ENCODE measurements at places on chromosomes 12 and 14.

DNA sequence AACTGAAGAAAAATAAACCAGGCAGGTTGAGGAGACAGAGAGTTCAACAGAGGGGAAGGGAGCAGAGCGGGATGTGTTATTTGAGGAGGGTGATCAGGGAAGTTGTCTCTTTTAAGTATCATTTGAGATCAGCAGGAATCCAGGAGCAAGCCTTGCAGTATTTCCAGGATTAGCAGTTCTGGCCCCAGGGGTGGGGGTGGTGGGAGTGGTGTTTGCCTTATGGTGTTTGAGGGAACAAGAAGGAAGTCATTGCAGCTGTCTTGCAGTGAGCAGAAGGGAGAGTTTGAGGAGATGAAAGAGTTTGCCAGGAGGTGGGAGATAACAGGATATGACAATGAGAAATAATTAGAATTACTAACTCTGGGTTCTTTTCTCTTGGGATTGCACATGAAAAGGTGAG lies 418.6 kb downstream of the NELL2 start:
- no peak for DNase-seq

DNA sequence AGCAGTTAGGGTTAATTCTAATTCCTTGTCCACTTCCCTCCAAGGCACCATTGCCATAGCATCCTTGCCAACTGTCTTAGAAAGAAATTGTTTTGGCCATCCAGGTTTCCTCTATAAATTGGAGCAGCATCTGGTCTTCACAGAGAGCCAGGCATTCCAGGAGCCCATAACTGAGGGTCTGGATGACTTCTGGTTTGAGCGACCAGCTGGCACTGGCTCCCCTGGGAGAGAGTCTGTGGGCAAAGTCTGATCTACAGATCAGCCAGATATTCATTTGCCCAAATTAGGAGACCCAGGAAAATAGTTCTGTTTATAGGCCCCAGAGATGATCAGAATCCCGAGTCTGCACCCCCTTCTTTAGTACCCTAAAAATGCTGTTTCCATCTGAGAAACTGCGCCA lies 16.0 kb downstream of the VSX2 start:
- no peak for DNase-seq

DNA sequence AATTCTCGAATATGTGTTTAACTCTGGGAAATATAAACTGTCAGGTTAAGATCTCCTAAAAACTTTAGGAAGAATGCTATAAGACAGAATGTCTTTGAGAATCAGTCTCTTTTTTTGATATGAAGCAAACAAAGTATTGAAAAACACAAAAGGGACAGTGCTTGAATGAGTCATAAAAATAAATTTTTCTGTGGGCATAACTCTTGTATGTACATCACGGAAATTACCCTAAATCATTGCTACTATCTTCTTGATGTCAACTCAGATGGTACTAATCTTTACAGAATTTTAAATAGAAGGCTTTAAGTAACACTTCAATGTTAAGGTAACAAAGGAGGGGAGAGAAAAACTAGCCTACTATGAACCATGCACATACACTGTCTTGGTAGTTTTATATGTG lies 244.0 kb upstream of the AMIGO2 start:
- DNase-seq = no peak

DNA sequence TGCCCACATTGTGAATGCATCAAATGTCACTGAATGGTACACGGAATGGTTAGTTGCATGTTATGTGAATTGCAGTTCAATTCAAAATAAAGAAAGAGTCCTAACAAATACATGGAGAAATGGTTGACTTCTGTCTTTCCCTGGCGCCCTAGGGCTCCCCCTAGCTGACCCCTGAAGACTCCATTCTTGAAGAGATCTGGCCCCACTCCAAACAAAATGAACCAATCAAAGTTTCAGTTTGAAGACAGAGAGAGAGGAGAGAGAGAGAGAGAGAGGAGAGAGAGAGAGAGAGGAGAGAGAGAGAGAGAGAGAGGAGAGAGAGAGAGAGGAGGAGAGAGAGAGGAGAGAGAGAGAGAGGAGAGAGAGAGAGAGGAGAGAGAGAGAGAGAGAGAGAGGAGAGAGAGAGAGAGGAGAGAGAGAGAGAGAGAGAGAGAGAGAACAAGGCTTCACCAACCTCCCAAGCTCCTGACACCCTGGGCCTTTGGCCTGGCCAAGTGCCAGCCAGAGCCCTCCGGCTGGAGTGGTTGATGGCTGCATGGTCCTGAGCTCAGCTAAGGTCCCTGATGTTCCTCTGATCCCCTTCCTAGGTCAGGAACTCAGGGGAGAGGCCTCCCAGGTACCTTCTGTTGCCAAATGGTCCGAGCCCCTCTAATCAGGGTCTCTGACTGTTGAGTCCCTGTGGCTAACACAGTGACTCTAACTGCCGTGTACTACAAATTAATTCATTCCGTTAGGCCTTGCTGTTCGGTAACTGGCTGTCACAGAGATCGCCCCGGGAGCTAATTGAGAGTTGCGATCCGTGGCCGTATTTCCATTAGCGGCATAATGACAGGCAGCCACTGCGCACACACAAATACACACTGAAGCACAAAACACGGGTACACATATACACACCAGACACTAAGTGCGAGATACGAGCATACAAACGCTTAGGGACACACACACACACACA lies 188.8 kb downstream of the ESRRB start:
- DNase-seq = no peak

- DNase-seq = no peak
Measured at GRCh38 chr14:68369281-68370056, 423.4 kb downstream of the ZFP36L1 start.

DNA sequence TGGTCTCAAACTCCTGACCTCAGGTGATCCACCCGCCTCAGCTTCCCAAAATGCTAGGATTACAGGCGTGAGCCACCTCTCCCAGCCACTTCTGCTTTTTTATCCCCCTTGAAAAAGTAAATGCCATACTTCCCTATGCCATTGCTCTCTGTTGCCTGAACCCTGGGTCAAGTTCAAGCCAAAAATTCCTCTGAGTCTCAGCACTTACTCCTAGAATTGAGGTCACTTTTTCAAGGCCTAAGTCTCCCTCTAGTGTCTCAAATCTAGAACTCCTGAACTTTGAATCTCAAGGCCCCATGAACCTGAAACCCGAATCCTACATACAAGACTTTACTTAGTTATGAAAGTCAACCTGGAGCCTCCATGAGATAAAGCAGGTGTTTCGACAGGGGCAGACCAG lies 1.4 kb upstream of the APOBEC1 start:
- DNase-seq = no peak

Measured in stimulated activated CD4-positive, alpha-beta T cell treated with anti-CD3 and anti-CD28 coated beads, Interleukin-15, amount 100 ng/mL, for 48 hours (primary cell).